Osteocyte (in vitro differentiated cells): ENCODE measurements at places on chromosomes 3 and 15. TPM values are rescaled to one million over a fixed set of nuclear protein-coding genes. Genes with fewer than 3 reads are reported as not detected.

Gene TFDP2
- 36.9 and 49.3 TPM in 2 replicates for total RNA-seq

Gene PLS1
- total RNA-seq = 0.78 and 1.5 TPM in 2 replicates

DNA sequence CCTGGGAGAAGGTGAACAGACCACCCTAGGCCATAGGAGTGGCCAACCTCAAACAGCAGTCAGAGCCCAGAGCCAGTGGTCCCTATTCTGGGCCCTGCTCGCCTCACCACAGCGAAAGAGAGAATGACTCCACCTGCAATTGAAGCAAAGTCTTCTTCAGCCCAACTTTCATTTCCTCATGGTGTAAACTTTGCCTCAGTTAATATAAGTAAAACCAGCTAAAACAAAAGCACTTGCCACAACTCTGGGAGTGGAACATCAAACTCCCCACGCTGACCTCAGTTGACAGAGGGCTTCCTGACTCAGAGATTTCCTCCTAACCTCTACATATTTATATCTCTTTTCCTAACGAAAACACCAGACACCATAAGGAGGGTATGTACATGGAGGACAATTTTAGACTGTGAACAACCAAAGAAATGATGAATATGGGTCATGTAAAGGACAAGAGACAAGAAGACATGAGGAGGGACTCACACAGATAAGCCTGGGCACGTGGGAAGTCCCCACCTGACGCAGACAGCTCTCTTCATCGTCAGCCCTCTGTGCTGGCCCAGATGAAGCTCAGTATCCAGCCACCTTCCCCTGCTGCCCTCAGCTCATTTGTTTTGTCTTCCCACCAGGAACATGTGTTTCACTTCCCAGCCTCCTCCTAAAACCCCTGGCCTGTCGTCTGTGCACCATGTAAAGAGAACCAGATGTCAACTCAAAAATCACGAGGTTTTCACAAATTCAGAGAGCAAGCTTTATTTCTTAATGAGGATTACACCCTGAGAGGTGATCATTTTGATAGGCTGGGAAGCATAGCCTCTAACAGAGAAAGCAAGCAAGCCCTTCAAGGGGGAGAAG, 140.9 kb downstream of the KCNMB2 start:
- no peaks in the 10 kb centered on the region for H3K36me3 ChIP-seq
- no peak for DNase-seq

Gene PFN2
- 429 and 447 TPM in 2 replicates for total RNA-seq

- H3K36me3 ChIP-seq = no peaks in the 10 kb centered on the region
- no peak overlapping the region for H3K4me3 ChIP-seq
- peaks cover 14% of the 10 kb centered on the region for H3K4me1 ChIP-seq
Observed at GRCh38 chr3:81218023-81218422, 543.4 kb downstream of the GBE1 start.

Gene PSTPIP1
- total RNA-seq = not detected in 2 replicates

Gene ATG3
- 39.8 and 46.3 TPM in 2 replicates for total RNA-seq

- H3K4me1 ChIP-seq = peaks cover 15% of the 10 kb centered on the region
- no peaks in the 10 kb centered on the region for H3K36me3 ChIP-seq
- no peak for DNase-seq
- no peak overlapping the region for H3K4me3 ChIP-seq
- H3K27me3 ChIP-seq = peaks cover 19% of the 10 kb centered on the region
Observed at GRCh38 chr15:72786676-72787345, 3.3 kb upstream of the ADPGK start.

DNA sequence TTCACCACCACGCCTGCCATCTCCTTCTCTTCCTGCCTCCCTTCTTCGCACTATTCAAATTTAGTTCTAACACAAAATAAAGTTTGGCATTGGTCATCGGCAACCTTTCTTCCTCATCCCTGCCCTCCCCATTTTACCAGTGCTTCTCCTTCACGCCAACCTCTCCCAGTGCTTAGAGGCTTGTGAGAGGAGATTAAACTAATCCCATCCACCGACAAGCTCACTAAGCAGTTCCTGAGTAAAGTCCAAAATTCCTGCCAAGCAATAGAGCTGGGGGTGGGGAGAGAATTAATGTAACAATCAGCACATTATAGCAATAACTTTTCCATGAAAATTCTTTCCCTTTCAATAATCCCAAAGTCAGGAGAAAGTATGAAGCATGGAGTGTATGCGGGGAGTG, 157.4 kb upstream of the GMNC start:
- H3K27me3 ChIP-seq = peaks cover 13% of the 10 kb centered on the region
- no peak overlapping the region for H3K27ac ChIP-seq
- H3K4me3 ChIP-seq = no peak overlapping the region

- peaks cover 9% of the 10 kb centered on the region for H3K4me1 ChIP-seq
- no peak for DNase-seq
- H3K27ac ChIP-seq = peak overlapping the region; percentile 15
Observed at GRCh38 chr3:41653571-41654239, 308.2 kb downstream of the ULK4 start.

Gene VWA5B2
- 0.11 TPM in 1 of 2 replicates, not detected in the other for total RNA-seq

Gene FEZF2
- not detected in 2 replicates for total RNA-seq

Gene SLC51A
- total RNA-seq = not detected in 2 replicates

- peaks cover 18% of the 10 kb centered on the region for H3K4me1 ChIP-seq
- peak overlapping the region; percentile 79 for H3K27ac ChIP-seq
- no peak for DNase-seq
- peaks cover 4% of the 10 kb centered on the region for H3K27me3 ChIP-seq
Observed at GRCh38 chr15:62390791-62391640, 225.9 kb upstream of the C2CD4B start.
